ENCODE measurements at places on chromosomes 3 and 15.

- no peak for DNase-seq
Measured at GRCh38 chr3:127792541-127793292, 29.6 kb downstream of the MGLL start.

DNA sequence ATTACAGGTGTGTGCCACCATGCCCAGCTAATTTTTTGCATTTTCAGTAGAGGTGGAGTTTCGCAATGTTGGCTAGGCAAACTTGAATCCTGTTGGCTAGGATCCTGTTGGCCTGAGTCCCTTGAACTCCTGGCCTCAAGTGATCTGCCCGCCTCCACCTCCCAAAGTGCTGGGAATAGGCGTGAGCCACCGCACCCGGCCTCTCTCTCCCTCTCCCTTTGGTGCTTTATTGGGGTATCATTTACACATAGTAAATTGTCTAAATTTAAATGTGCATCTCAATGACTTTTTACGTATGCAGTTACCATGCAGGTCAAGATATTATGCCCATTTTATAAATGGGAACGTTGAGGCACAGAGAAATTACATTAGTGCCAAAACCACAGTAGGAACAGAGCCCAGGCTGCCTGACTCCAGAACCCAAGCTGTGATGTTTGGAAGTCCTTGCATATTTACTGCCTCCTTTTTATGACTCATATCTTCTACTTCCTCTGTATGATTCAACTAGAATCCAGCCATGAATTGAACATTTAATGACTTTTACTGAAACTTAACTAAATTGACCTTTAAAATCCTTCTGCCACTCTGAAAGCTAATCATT, 34.0 kb upstream of the RPP14 start:
- no peak for DNase-seq

GRCh38 chr3:34405159-34405558, 606.7 kb downstream of the PDCD6IP start:
- no peak for DNase-seq

GRCh38 chr15:67116742-67117141, 51.3 kb downstream of the SMAD3 start:
- DNase-seq, result no peak

DNA sequence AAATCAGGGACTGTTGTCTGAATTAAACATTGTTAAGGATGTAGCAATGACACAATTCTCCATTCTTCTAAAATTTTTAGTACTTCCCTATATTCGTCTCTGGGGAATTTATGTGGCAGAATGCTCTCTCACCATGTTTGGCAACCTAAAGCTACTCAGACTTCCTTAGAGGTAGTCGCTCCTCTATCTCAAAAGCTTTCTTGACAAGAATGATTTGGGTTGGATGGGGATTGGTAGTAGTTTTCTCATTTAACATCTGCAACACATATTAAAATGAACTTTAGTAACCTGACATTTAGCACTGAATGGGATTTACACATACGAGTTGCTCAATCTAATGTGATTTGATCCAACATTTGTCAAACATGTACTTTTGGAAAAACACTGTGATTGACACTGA, 233.3 kb downstream of the RBMS3 start:
- no peak for DNase-seq

DNA sequence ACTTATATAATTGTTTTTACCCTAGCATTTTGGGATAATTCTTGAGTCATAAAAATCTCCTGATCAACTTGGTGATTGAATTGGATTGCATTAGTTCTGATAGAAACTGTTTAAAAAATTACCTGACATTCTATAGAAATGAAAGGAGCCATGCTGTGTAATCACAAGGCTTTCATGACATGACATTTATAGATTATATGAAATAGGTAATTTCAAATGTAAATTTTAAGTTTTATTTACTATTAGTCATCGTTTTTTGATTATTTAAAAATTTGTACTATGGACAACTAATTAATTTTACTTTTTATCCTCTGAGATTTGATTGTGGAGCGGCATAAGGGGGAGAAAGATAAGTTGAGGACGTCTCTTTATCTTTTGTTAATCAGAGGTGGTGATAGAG, 12.3 kb upstream of the CHD2 start:
- DNase-seq, result no peak

GRCh38 chr3:168123201-168124176, 27.8 kb upstream of the GOLIM4 start:
- no peak for DNase-seq
